Hindlimb muscle (tissue), 1 donor: ENCODE measurements at places on chromosomes 5 and 9. TPM values are rescaled to one million over a fixed set of nuclear protein-coding genes. Genes with fewer than 3 reads are reported as not detected.

DNA sequence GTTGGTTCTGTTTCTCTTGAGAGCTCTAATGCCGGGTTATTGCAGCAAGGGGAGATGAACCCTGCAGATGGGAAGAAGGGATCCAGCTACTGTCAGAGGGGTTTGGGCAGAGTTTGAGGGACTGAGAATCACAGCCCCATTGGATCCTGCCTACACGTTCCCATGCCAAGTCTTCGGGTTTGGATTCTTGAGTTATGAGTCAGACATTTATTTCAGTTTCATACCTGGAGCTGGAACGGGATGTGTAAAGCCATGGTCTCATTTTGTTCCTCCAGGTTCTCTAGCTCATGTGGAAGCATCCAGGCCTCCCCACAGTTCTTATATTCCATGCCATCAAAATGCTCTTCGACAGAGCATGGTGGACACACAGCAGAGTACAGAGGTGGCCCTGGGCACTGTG, 275.4 kb upstream of the IRX4 start:
- DNase-seq: no peak

DNA sequence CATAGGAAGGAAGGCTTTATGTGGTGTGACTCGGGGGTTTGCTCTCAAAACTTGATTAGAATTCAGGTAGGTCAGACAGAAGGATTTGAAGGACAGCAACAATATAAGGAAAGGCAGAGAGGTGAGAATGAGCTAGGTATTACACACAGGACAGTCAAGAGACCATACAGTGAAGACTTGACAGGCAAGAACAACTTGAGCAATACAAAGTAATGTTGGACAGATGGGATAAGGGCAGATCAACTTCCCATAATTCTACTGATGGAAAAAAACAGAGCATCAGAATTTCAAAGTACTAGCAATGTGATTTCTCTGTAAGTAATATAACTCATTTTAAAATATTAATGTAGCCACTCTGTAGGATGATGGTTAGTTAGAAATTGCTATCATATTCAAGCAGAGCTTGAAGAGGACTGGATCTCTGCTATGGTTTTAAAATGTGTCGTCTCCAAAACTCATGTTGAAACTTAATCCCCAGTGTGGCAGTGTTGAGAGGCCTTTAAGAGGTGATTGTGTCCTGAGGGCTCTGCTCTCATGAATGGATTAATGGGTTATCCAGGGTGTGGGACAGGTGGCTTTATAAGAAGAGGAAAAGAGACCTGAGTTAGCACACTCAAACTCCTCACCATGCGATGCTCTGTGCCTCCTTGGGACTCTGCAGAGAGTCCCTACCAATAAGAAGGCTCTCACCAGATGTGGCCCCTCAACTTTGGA, 22.4 kb upstream of the HOMER1 start:
- no peak for DNase-seq

DNA sequence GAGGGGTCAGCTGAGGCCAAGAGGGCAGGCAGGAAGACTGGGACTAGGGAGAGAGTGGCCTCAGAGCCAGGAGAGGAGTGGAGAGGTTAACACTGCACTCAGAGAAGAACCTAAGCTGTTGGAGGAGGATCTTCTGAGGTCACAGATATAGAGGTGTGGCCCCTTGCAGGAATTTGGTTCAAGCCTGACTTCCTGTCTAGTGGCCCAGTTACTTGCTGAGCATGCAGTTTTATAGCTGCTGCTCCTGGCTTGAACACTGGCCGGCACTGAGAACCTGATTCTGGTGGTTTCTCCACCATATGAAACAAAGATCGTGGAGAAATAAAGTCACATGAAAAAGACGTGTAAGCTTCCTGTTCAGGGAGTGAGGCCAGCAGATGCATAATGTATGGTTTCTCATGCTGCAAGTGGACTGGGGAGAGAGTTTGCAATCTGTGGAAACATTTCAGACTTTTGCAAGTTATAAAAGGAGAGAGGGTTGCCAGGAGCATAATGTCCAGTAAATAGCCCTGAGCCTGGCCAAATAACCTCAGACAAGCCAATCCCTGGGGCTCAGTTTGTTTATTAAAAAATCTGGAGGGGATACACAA, 82.6 kb downstream of the GALNT10 start:
- peak; percentile 54 for DNase-seq

Gene ANKDD1B
- 0.75 TPM for polyA plus RNA-seq

DNA sequence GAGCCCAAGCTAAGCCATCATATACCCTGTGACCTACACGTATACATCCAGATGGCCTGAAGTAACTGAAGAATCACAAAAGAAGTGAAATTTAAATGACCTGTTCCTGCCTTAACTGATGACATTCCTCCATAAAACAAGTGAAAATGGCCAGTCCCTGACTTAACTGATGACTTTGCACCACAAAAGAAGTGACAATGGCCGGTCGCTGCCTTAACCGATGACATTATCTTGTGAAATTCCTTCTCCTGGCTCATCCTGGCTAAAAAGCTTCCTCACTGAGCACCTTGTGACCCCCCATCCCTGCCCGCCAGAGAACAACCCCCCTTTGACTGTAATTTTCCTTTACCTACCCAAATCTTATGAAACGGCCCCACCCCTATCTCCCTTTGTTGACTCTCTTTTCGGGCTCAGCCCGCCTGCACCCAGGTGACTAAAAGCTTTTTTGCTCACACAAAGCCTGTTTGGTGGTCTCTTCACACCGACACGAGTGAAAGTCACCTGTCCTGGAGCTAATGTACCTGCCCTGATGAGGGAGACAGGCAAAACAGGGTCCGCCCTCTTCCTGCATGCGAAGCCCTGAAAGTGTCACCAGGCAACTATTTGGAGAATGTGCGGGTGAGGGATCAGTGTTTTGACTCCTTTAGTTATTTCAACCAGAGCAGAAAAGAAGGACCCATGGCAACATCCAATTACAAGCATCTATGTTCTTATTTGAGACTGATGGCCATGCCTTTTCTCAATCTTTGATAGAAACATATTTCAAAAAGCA, 266.1 kb downstream of the SMARCA2 start:
- no peak for DNase-seq

- no peak for DNase-seq
Observed at GRCh38 chr9:131986576-131986975, 93.1 kb downstream of the MED27 start.

GRCh38 chr5:5353681-5354080, 68.8 kb upstream of the ICE1 start:
- no peak for DNase-seq

DNA sequence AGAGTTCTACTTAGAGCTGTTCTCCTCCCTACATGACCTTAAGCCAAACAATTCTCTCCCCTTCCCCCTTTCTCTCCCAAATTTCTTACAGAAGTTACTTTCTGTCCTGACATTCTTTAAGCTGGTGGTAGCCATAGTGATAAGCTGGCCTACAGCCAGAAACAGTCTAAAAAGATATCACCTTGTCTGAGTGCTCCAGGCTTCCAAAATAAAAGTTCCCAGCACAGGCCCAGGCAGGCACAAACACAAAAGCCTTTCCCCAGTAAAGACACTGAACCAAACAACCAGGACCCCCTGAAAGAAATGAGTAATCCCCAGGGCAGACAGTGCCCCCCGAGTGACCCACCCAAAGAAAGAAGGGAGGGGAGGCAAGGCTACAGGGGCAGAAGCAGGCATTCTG, 19.2 kb downstream of the SIL1 start:
- no peak for DNase-seq

DNA sequence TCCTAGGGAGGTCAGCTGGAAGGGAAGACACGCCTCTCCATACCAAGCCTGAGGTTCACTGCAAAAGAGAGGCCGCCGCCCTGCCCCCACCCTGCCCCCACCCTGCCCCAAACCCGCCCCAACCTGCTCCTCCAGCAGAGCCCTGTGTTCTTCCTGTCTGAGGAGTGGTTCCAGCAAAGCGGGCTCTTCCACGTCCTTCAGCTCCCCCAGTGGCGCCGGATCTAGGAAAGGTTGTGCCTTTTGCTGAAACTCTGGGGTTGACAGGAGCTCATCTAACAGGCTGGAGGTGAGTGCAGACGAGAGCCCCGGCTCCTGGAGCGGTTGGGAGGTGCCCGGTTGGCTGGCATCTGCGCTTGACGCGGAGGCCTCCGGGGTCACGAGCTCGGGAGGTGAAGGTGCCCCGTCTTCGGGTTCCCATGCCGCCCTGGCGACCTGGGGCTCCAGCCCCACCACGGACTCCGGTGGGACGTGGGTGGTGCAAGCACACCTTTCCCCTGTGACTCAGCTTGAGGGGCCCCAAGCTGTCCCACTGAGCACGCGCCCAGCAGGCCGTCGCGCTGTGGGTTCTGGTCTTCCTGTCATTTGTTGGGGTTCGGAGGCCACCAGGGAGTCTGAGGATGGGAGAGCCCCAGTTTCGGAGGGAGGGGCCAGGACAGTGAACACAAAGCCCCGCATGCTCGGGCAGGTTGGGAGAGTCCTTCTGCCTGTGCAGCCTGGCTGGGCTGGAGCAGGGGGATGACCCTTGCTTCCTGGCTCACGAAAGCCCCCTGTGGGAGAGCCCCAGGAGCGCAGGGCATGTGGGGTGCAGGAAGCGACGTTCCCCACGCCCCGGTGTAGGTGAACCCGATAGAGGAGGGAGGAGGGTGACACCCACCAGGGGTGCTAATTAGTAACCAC, 1467.1 kb downstream of the FOXD4L5 start:
- DNase-seq: no peak

Gene OR1B1
- polyA plus RNA-seq: not detected

- DNase-seq: no peak
Observed at GRCh38 chr5:171495122-171495700, 75.8 kb downstream of the FGF18 start.

DNA sequence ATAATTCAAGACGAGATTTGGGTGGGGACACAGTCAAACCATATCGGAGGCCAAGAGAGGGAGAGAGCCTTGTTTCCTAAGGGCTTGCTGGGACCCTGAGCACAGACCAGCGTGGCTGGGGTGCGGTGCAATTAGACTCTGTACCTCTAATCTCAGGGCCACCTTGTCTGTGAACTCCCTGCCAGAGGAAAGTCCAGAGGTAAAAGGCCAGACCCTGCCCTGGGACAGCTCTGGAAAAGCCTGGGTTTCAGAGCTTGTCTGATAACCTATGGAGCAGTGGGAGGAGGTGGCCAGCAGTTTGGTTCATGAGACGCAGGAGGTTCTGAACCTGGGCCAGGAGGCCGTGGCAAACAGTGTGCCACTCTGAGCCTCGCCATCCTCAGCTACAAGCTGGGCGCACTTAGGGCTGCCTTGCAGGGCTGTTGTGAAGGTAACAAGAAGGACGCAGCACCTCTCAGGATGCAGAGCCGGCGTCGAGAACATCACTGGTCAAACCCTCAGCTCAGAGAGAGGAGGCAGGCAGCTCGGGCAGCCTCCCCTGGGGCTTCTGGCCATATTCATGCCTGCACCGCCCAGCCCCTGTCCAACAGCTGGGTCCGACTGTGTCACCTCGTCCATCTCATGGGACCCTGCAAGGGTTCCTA, 4.8 kb upstream of the DOLPP1 start:
- DNase-seq: no peak

GRCh38 chr5:114355086-114355830, 6.6 kb upstream of the KCNN2 start:
- no peak for DNase-seq

DNA sequence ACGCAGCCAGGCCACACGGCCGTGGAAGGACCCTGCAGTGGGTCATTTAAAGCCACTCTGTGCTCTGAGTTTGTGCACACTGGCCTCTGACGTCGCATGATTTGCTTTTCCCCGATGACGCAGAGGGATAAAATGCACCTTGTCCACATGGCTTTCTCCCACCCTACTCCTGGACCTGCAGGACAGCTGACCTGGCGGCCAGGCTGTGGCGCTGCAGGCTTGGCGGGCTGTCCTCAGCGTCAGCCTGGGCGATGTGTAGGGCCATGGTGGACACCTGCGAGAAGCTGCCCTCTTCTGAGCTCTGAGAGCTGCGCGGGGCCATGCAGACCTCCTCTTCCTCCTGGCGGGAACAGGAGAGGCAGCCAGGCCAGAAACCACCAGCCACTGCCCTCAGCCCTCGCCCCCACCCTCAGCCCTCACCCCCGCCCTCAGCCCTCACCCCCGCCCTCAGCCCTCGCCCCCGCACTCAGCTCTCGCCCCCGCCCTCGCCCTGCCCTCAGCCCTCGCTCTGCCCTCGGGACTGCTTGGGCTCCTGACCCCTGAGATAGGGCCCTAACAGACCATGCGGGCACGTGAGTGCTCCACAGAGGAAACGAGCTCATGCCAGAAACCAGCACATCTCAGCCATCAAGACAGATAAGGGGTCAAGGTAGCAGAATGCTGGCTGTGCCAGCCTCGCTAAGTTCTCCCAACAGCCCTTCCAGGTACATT, 20.0 kb upstream of the SCGB3A1 start:
- no peak for DNase-seq

DNA sequence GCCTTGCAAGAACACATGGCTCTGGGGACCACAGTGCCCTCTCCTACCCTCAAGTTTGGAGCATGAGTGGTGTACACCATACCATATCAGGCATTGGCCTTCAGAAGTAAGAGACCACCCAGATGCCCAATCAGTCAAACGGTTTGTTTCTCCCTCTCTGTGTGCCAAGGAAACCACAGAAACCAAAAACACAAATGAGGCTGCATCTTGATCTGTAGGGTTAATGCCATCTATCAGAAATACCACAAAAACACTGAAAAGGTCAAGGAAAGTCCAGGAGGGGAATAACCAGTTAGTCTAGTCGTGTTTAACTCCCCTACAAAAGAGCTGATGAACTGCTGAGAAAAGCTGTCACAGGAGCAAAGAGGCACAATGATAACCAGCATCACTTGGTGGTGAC, 78.4 kb downstream of the INSYN2B start:
- DNase-seq: no peak

- DNase-seq: peak; percentile 20
Observed at GRCh38 chr5:91532281-91532680, 149.2 kb upstream of the ARRDC3 start.

Gene GRXCR2
- not detected for polyA plus RNA-seq

Gene CHSY3
- 4.4 TPM for polyA plus RNA-seq

DNA sequence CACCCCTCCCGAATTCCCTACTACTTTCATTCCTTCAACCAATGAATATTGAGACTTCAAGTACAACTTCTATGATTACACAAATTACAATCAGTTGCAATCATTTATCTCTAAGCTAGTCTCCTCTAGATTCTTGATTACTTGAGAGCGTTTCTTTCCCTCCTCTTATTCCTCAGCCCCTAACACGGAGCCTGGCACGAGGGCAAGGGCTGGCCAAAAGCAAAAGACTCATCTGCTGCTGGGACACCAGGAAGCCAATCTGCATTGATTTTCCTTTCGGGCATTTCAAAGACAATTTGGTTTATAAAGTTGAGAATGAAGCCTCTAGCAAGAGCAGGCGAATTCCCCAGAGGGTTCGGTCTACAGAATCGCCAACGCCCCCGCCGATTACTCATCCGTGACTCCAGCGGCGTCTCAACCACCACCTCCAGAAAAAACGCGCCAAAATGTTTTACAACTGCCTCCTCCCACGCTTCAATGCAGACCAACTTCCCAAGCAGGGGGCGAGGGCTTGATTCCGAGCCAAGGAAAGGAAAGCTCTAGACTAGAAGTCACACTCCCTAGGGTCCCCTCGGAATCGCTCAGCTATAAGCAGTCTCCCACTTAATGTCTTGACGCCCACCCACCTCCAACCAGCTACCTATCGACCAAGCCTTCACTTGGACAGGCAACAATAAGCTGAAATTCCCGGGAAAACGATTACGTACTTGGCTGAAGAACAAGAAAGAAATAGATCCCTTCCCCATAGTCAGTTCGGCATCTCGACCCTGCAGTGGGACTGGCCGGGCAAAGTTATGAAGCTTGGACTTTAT, 1.5 kb downstream of the PCSK1 start:
- DNase-seq: no peak

Gene SHOC1
- polyA plus RNA-seq: 0.26 TPM
